ENCODE measurements at places on chromosomes 4 and X. TPM values are rescaled to one million over a fixed set of nuclear protein-coding genes. Genes with fewer than 3 reads are reported as not detected.
A peak's percentile ranks its signal among the peaks of the same experiment; 100 is the strongest.

GRCh38 chr4:163665521-163666331 lies 171.2 kb downstream of the TMA16 start:
- no peaks in the 10 kb centered on the region for H3K4me1 ChIP-seq
- no peaks in the 10 kb centered on the region for H3K36me3 ChIP-seq
- no peak overlapping the region for H3K4me3 ChIP-seq
- DNase-seq, result peak; percentile 14
- no peaks in the 10 kb centered on the region for H3K27me3 ChIP-seq
- H3K27ac ChIP-seq, result no peak overlapping the region

DNA sequence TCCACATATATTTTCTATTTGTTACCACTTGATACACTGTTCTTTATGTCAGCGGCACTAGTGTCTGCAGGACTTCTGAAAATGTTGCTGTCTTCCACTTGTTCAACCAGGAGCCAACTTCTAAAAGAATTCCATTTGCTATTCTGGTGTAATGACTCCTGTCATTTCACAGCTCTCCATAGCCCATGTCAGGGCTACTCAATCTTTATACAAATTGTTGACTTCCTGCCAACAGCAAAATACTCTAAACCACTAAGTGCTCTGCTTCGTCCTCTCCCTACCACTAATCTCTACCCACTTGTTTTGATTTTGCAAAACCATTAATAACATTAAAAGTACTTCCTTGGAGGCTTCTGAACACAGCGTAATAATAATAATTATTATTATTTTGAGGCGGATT lies 7.2 kb downstream of the CTSO start:
- H3K27me3 ChIP-seq, result no peaks in the 10 kb centered on the region
- no peak overlapping the region for H3K4me3 ChIP-seq
- H3K4me1 ChIP-seq, result no peaks in the 10 kb centered on the region
- no peaks in the 10 kb centered on the region for H3K36me3 ChIP-seq
- peak; percentile 15 for DNase-seq
- no peak overlapping the region for H3K27ac ChIP-seq

DNA sequence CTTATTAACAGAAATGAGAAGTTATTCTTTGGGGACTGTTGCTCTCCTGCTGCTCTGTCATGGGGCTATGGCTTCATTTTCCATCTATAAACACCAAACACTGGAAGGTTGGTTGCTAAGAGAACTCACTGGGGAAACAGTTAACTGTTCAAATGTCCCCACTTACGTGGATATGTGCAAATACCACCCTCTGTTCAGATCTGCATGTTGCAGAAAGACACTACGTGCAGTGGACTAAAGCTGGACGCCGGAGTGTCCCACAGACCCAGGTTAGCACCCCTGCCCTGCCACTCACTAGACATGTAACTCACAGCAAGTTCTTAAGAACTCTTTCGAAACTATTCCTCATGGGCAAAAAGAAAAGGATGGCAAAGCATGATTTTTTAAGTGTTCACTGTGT lies 62.1 kb downstream of the SORBS2 start:
- no peaks in the 10 kb centered on the region for H3K27me3 ChIP-seq
- DNase-seq, result no peak
- H3K4me3 ChIP-seq, result no peak overlapping the region
- no peaks in the 10 kb centered on the region for H3K4me1 ChIP-seq
- H3K27ac ChIP-seq, result no peak overlapping the region

DNA sequence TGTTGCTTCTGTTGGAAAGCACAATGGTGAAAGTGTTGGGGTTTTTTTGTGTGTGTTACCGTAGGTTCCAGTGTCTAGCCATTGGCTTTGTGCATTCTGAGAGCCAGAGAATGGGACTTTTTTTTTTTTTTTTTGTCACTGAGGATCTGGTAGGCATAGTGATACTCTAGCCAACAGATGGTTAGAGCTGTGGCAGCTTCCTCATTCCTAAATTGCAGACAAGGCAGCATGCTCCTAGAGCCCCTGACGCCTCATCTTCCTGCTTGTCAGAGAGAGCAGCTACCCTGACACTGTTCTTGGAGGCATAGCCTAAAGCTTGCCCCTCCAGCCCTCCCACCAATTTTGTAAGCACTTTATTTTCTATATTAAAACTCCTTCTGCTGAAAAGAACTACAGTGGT lies 27.0 kb downstream of the ARHGEF9 start:
- no peak overlapping the region for H3K27ac ChIP-seq
- peaks cover 6% of the 10 kb centered on the region for H3K4me1 ChIP-seq

DNA sequence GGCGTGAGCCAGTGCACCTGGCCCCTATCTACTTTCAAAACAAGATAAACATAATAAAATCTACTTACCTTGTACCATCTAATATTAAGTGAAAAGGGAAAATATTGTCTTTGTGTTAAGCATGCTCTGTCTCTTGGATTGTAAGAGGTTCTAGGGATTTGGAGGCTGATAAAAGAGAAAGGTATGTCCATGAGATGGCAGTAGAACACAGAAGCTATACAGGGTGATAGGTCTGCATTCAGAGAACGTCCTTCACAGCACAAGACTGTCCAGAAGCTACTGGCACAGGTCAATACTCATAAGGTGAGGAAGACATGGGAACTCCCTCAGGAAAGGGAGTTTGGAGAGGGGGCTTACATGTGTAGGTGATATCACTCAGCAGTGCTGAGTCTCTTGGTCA lies 135.5 kb downstream of the TMEM47 start:
- no peaks in the 10 kb centered on the region for H3K4me1 ChIP-seq
- H3K36me3 ChIP-seq, result no peaks in the 10 kb centered on the region
- no peak overlapping the region for H3K4me3 ChIP-seq
- no peak overlapping the region for H3K27ac ChIP-seq

DNA sequence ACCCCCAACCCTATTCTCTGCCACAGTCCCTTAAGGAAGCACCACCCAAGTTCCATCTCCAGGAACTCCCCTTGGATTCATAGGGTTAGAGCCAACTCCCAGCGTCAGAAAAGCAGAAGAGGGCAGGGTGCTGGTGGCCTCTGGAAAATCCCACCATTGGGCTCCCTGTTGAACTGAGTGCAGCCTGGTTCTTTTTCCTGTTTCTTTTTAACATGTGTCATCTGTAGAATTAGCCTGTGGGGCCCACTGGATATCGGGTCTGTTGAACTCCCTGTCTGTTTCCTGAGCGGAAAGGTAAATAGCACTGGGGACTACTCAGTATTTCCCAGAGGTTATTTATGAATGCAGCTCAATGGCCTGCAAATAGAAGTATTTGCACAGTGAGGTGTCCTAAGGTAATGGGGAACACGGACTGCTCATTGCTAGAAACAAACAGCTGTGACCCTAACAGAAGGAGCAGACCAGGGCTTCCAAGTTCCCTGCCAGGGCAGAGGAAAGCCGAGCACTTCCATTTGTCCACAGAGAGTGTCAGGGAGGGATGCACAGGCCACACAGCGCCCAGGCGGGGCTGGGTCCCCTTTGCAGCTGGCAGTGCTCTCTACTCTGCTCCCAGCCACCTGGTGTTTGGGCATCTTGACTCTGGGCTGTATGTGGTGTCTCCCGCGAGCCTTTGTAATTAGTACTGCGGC lies 102.6 kb downstream of the FHDC1 start:
- no peaks in the 10 kb centered on the region for H3K27me3 ChIP-seq
- DNase-seq, result no peak
- H3K27ac ChIP-seq, result no peak overlapping the region
- H3K4me1 ChIP-seq, result peaks cover 14% of the 10 kb centered on the region

- no peak overlapping the region for H3K4me3 ChIP-seq
- DNase-seq, result peak; percentile 65
- no peaks in the 10 kb centered on the region for H3K27me3 ChIP-seq
Measured at GRCh38 chr4:83855044-83855443, 319.1 kb downstream of the GPAT3 start.

DNA sequence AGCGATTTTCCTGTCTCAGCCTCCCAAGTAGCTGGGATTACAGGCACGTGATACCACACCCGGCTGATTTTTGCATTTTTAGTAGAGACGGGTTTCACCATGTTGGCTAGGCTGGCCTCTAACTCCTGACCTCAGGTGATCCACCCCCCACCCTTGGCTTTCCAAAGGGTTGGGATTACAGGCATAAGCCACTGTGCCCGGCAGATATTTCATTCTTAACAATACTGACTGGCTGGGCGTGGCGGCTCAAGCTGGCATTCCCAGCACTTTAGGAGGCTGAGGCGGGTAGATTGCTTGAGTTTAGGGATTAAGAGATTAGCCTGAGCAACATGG lies 1.3 kb downstream of the PQBP1 start:
- H3K4me3 ChIP-seq, result peak overlapping the region; percentile 82
- DNase-seq, result no peak
- H3K27ac ChIP-seq, result peak overlapping the region; percentile 96
- no peaks in the 10 kb centered on the region for H3K4me1 ChIP-seq
- H3K36me3 ChIP-seq, result peaks cover 28% of the 10 kb centered on the region

GRCh38 chrX:28659269-28659668 lies 72.0 kb downstream of the IL1RAPL1 start:
- H3K27me3 ChIP-seq, result no peaks in the 10 kb centered on the region
- H3K27ac ChIP-seq, result no peak overlapping the region
- H3K4me3 ChIP-seq, result no peak overlapping the region
- no peak for DNase-seq
- H3K4me1 ChIP-seq, result no peaks in the 10 kb centered on the region

- H3K27me3 ChIP-seq, result no peaks in the 10 kb centered on the region
- H3K4me3 ChIP-seq, result peak overlapping the region; percentile 64
- peak; percentile 98 for DNase-seq
Measured at GRCh38 chrX:150575419-150575814, 7.0 kb downstream of the MTM1 start.

DNA sequence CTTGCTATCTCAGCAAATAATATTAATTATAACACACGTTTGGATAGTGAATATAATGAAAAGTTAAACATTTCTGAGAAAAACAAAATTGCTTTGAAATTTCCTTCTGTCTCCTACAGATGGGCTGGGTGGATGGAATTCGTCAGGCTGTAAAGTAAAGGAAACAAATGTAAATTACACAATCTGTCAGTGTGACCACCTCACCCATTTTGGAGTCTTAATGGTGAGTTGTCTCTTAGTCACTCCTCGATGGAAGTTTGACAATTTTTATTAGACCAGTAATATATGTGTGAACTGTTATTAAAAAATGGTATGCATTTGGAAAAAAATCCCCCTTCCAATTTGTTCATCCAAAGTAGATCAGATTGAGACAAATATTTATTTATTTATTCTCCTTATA lies 92.5 kb upstream of the BRS3 start:
- H3K27ac ChIP-seq, result no peak overlapping the region
- H3K4me3 ChIP-seq, result no peak overlapping the region
- peaks cover 35% of the 10 kb centered on the region for H3K27me3 ChIP-seq
- peaks cover 8% of the 10 kb centered on the region for H3K4me1 ChIP-seq
- H3K36me3 ChIP-seq, result no peaks in the 10 kb centered on the region
- peak; percentile 66 for DNase-seq

DNA sequence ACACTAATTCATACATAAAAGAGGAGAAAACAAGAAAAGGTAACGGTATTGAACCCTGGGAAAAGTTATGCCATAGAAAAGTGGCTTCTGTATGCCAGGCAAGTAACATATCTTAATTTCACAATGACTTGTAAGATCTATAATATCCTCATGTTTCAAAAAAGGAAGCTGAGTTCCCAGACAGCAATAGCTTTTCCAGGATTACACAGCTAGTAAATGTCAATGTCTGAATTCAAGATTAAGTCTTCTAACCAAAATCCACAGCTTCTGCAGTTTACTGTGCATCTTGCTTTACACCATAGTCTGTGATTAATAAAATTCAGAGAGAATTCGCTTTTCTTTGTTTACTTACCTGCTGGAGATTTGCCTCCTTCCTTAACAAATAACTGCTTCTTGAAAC lies 55.8 kb upstream of the GAB1 start:
- no peak overlapping the region for H3K4me3 ChIP-seq
- no peaks in the 10 kb centered on the region for H3K36me3 ChIP-seq
- DNase-seq, result no peak
- H3K4me1 ChIP-seq, result no peaks in the 10 kb centered on the region
- no peaks in the 10 kb centered on the region for H3K27me3 ChIP-seq

DNA sequence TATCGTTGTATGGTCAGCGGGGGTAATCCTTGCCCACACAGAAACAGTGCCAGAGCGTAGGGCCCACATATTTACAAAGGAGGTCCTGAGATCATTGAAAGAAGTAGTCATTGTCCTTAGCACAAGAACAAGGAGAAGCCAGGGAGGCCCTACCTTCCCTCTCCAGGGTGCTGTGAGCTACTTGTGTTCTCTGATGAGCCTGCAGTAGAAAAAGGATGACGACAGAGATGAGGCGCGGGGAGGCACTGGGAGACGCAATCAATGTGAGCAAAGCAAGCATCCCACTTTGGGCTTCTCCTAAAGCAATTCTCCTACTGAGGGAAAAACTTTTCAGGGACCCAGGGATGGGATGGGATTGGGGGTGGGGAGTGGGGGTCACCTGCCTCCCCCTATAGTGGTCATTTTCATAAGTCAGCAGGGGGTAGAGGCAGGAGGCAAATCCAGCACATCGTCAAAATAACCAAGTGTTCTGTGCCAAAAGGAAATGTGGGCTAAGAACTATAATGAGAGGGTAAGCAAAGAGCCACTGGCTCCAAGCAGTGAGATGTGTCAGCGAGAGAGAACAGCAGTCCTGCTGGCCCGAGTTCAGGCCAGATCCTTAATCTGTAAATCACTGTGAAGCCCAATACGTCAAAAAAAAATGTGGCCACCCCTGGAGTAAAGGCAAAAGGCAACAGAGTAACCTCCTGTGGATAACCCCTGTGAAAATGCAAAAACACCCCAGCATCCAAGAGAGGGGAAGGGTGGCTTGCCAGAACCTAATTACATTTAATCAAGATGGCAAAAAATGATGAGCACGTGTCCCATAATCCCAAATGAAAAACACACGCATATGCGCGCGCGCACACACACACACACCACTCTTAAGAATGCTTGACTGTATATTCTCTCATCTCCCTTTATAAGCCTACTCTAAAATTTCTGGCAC lies 136.6 kb upstream of the HHIP start:
- no peak overlapping the region for H3K4me3 ChIP-seq

DNA sequence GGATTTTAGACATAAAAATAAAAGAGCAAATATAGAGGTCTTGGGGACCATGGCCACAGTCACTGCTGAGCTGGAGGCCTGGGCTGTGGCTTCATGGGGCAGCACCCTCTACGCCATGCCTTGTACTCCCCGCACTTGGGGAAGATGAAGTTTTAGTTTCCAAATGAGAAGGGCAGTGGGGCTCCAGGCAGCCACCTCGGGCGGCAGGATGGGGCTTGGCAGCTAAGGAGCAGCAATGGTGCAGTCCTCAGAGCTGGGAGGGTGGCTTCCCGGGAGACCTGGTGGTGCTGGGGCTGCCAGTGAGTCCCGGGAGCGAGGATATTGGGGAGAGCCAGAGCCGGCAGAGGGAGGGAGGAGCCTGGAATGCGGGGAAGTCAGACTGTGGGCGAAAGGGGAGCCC lies 2.4 kb downstream of the CXCR3 start:
- H3K4me1 ChIP-seq, result no peaks in the 10 kb centered on the region
- no peak overlapping the region for H3K27ac ChIP-seq
- H3K36me3 ChIP-seq, result peaks cover 47% of the 10 kb centered on the region
- H3K4me3 ChIP-seq, result no peak overlapping the region

- H3K27ac ChIP-seq, result no peak overlapping the region
- H3K4me3 ChIP-seq, result no peak overlapping the region
- peaks cover 32% of the 10 kb centered on the region for H3K27me3 ChIP-seq
- no peaks in the 10 kb centered on the region for H3K36me3 ChIP-seq
Measured at GRCh38 chr4:157217708-157218107, 2.8 kb upstream of the GRIA2 start.

- H3K4me1 ChIP-seq, result peaks cover 21% of the 10 kb centered on the region
- H3K4me3 ChIP-seq, result peak overlapping the region; percentile 22
- peak; percentile 76 for DNase-seq
Measured at GRCh38 chrX:15947648-15948317, 93.2 kb upstream of the AP1S2 start.

SLC10A6 gene
- total RNA-seq, result not detected

CCKAR gene
- not detected for total RNA-seq

ATP2B3 gene
- total RNA-seq, result not detected

IL2 gene
- not detected for total RNA-seq

ETNPPL gene
- not detected for total RNA-seq

SH3TC1 gene
- 28.8 TPM for total RNA-seq

SSX4 gene
- not detected for total RNA-seq

GUCY1A1 gene
- total RNA-seq, result not detected

RPL39 gene
- 1,826 TPM for total RNA-seq

ADGRL3 gene
- total RNA-seq, result 3.6 TPM

Data from MCF 10A (cell line).